ENCODE measurements at places on chromosomes 4 and X.

GRCh38 chr4:177573507-177573906, 131.3 kb upstream of the AGA start:
- peak; percentile 87 for ATAC-seq

DNA sequence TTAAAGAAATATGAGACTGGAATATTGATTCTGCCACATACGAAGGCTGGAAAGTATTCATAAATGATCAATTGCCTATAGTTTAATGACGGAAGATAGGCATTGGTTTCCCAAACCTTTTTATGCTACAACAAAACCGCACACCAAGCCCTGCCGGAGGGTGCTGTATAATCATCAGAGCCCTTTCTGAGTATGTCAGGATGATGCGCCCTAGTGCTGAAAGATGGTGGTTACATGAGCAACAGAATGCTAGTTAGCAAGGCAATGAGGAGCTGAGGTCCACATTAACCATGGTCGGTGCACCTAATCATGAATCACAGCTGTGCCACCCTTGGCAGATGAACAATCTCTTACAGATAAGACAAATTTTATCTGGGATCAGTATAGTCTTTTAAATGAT, 491.1 kb downstream of the PACRGL start:
- no peak for ATAC-seq

DNA sequence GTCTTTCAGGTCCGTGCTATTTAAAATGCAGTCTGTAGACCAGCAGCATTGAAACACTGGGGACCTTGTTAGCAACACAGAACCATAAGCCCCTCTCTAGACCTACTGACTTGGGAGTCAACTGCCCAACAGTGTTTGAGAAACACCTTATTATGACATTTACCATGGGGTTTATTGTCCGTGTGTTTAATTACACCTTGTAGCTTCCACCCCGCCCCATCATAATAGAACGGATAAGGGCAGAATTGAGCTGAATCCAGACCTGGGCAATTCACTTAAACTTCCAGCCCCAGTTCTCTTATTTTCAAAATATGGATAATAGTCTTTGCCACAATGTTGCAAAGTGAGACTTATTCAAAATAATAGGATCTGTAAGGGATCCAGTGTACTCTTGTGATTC, 30.6 kb upstream of the CLNK start:
- ATAC-seq = no peak

GRCh38 chrX:39484159-39485068, 613.3 kb downstream of the BCOR start:
- ATAC-seq = no peak

GRCh38 chrX:45172890-45173289, 27.8 kb downstream of the DIPK2B start:
- ATAC-seq = peak; percentile 84

GRCh38 chrX:2572740-2573139, 72.0 kb upstream of the DHRSX start:
- ATAC-seq = peak; percentile 74

- ATAC-seq = no peak
Observed at GRCh38 chr4:98617358-98618047, 40.9 kb downstream of the TSPAN5 start.

DNA sequence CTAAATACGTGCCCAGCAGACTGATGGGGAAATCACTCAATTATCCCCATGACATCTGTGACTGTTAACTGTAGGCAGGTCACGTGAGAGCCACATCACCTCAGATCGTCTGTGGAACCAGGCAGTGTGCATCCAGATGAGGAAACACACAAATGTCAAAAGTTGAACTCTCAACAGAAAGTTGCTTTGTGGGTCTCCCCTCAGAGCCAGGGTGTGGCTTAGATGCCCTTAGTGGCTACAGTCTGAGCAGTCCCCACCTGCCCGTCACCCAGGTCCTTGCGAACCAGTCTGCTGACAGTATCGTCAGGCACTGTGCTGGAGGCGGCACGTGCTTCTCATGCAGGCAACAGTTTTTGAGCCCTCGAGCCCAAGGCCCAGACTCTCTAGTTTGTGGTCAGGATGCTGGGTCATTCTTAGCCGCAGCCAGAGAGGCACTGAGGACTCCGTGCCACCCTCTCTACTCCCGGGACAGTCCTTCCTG, 10.8 kb downstream of the TMEM187 start:
- ATAC-seq = no peak

DNA sequence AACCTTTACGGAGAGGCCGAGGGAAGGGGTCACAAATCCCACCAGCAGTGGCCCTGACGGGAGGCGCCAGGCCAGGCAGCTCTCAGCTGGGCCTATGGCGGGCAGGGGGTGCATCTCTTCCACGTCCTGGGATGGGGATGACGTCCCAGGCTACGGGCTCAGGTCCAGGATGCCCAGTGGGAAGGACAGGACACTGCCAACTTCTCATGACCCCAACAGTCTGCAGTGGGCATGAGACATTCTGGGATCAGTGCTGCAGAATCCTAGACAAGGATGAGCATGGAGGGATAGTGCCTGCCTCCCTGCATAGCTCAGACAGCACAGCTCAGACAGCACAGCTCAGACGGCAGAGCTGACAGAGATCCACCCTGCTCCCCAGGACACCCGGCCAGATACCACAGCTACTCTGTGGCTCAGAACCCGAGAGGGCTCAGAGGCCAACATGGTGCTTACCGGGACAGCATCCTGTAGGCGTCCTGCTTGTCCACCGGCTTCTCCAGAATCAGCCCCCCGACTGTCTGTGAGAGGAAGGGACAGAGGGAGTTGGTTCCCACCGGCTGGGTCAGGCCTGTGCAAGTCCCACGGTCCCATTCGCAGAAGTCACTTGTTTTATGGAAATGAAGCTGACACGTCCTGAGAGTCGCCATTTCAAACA, 17.3 kb downstream of the ASMTL start:
- peak; percentile 25 for ATAC-seq

- ATAC-seq = peak; percentile 65
Observed at GRCh38 chrX:71652405-71652804, 14.9 kb upstream of the LOC101059915 start.

GRCh38 chr4:37008199-37008598, 236.3 kb upstream of the NWD2 start:
- ATAC-seq = peak; percentile 92

- no peak for ATAC-seq
Observed at GRCh38 chr4:26484516-26484915, 5.8 kb downstream of the CCKAR start.

GRCh38 chrX:136147315-136147901, at the start of gene FHL1:
FHL1 (plus strand) TSS chrX:136147533.
- ATAC-seq = peak; percentile 75

- ATAC-seq = no peak
Observed at GRCh38 chrX:133746593-133746992, 238.8 kb downstream of the GPC3 start.

DNA sequence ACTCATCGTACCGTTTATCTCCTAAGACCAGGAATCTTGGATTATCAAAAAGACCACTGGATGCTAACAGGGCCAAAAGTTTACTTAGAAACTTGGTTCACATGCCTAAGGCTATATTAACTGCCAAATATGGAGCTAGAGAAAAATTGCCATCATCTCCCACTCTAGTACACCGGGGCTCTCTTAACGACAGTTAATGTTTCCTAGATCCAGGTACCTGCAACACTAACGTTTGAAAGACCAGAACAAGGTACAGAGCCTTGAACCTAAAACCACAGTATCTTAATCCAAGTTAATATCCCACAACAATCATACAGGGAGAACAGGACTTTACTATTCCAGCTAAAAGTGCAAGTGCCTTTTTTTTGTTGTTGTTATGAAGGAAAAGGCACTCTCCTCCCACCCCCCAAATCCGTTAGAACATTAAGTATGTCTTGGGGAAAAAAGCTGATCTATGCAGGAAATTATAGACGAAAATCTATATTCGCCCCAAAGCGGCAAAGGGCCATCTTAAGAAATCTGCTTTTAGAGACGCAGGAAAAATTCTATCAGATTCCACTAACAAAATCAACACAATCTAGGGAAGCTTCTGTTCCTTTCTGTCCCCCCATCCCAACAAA, 1.3 kb downstream of the G3BP2 start:
- no peak for ATAC-seq

GRCh38 chr4:24896977-24897376, 15.9 kb downstream of the CCDC149 start:
- no peak for ATAC-seq

GRCh38 chr4:8540586-8540985, 39.6 kb upstream of the GPR78 start:
- no peak for ATAC-seq

GRCh38 chr4:104860238-104861123, 286.2 kb upstream of the TET2 start:
- peak; percentile 71 for ATAC-seq

GRCh38 chrX:72299891-72300630, 5.7 kb downstream of the CITED1 start:
- ATAC-seq = no peak

- ATAC-seq = no peak
Observed at GRCh38 chrX:153649178-153649914, 2.3 kb downstream of the DUSP9 start.

DNA sequence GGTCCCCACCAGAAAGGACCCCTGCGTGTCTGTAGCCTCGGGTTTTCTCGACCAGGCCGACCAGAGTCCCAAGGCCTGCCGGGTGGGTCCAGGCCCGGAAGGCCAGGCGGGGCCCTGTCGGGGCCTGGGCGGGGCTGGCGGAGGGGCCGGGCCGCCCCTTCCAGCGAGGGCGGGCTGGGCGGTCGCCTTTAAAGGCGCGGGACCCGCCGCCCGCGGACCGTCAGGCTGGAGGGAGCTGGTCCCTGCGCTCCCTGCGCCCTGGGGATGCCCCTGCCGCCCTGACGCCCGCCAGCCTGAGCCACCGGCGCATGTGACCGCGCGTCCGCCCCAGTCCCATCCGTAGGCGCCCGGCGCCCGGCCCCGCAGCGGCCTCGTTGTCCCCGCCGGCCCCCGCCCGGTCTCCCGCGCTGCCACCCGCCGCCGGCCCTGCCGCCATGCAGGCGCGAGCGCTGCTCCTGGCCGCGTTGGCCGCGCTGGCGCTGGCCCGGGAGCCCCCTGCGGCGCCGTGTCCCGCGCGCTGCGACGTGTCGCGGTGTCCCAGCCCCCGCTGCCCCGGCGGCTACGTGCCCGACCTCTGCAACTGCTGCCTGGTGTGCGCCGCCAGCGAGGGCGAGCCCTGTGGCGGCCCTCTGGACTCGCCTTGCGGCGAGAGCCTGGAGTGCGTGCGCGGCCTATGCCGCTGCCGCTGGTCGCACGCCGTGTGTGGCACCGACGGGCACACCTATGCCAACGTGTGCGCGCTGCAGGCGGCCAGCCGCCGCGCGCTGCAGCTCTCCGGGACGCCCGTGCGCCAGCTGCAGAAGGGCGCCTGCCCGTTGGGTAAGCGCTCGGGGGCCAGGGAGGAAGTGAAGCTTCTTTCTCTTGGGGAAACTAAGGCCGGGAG, at the start of gene HTRA3:
Gene HTRA3, plus strand, starts transcription at position 220 of the 883 bp plus-strand sequence. Its CDS starts 215 bp downstream, at position 435.
- peak; percentile 30 for ATAC-seq

DNA sequence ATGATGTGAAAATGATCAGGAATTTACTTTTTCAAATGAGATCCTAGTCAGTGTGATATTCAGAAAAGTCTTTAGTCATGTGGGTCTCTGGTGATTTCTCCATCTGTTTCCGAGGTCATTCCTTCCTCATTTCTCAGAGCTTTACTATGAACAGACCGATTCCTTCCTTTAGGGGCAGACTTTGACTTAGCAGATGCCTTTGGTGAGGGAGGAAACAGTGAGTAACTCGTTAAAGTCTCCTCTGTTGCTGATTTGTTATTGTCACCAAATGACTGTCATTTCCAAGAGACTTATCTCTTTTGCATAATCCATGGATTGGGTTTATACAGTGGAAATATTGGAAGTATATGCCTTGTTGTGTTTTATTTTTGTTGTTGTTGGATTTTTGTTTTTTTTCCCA, 76.2 kb upstream of the CD99 start:
- ATAC-seq = peak; percentile 50

- ATAC-seq = no peak
Observed at GRCh38 chr4:25155947-25156346, 4.3 kb downstream of the SEPSECS start.

DNA sequence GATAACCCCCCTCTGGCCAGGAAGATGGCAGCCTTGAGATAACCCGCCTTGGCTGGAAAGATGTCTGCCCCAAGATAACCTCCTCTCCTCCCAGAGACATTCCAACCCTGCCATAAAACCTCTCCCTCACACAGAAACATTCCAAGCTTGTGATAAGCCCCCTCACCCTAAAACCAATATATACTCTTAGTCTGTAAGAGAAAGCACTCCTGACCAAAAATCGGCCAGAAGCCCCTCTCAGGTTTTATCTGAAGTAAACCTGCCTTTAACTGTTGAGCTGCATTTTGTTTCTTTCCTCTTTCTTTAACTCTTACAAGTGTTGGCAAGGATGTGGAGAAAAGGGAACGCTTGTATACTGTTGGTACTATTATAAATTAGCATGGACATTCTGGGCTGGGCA, 8.5 kb downstream of the ERCC6L start:
- no peak for ATAC-seq

DNA sequence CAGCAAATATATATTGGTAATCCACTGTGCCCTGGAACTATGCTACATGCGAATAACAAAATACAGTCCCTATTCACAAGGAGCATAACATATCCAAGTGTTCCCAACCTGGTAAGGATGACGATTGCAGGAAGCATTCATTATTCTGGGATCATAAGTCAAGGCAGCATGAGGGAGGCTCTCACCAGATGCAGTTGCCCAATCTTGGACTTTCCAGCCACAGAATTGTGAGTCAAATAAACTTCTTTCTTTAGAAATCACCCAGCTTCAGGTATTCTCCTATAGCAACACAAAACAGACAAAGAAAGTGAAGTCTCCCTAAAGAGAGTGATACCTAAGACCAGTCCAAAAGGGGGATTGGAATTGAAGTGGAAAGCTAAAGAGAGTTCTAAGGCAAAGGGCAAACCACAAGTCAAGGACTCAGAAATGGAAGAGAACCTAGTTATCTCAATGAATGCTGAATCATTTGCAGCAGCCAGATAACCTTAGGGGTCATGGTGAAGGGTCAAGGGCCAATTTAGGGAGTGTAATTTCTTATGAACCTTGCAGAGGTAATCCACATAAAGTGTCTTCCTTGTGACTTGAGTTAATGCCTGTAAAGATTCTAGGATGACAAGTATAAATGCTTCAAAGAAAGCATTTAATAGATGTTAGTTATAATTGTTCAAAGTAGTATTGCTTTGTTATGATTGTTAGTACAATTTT, 103.1 kb upstream of the PCDH7 start:
- no peak for ATAC-seq

GRCh38 chrX:15564981-15565579, 35.7 kb downstream of the ACE2 start:
- ATAC-seq = peak; percentile 98

DNA sequence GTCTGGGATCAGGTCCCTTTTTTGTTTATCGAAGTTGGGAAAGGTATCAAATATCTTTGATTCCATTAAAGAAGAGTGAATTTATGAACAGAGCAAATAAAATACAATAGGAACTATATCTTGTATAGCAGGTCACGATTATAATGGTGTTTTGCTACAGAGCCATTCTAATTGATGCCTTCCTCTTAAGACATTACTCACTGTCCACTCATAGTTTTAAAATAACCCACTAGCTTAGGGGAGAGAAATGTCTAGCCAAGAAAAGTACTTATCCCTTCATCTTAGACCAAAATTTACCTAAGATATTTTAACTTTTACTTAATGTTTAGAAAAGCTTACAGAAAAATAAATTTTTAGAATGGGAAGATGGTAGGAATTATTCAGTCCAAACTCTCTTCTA, 112.0 kb upstream of the PABPC4L start:
- no peak for ATAC-seq

Data from esophagus mucosa (tissue), 1 donor.